Stimulated activated effector memory CD8-positive, alpha-beta T cell treated with anti-CD3 and anti-CD28 coated beads, Interleukin-12 subunit alpha, Interleukin-12 subunit beta, amount 100 ng/mL, for 72 hours (primary cell): ENCODE measurements at places on chromosomes 5 and 9.

DNA sequence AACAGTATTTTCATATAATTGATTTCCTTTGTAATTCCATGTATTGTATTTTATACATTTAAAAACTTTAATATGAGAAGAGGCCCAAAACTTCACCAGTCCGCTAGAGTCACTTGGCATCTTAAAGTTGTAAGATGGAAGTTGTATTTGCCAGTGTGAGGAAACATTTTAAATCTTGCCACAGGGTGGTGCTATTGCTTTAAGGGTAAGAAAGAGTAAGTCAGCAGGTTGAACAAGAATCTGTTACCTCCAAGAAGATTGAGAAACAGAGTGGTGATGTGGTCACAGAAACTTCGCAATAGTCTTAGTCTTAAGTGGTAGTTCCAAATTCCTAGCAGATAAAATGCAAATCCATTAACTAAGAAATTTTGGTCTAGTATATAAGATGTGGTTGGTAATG lies 39.8 kb upstream of the RANBP6 start:
- DNase-seq = peak; percentile 68

- no peak for DNase-seq
Measured at GRCh38 chr9:77944556-77945243, 86.9 kb downstream of the GNAQ start.

GRCh38 chr5:36452424-36453006 lies 150.8 kb upstream of the RANBP3L start:
- no peak for DNase-seq

- no peak for DNase-seq
Measured at GRCh38 chr5:64210866-64211265, 45.2 kb downstream of the RNF180 start.

GRCh38 chr5:44538797-44539601 lies 149.8 kb upstream of the FGF10 start:
- DNase-seq = no peak
